T47D (cell line): ENCODE measurements at places on chromosomes 5 and 9.
A peak's percentile ranks its signal among the peaks of the same experiment; 100 is the strongest.

GRCh38 chr5:133154274-133155075 lies 102.7 kb downstream of the HSPA4 start:
- DNase-seq: peak; percentile 19

- DNase-seq: no peak
Observed at GRCh38 chr5:130335117-130335516, 430.9 kb downstream of the CHSY3 start.

- no peak for DNase-seq
Observed at GRCh38 chr9:97575673-97576200, 57.4 kb downstream of the TSTD2 start.

- DNase-seq: no peak
Observed at GRCh38 chr5:159478950-159479349, 148.7 kb upstream of the IL12B start.
